ENCODE measurements at places on chromosomes 7 and 10. TPM values are rescaled to one million over a fixed set of nuclear protein-coding genes. Genes with fewer than 3 reads are reported as not detected.
A peak's percentile ranks its signal among the peaks of the same experiment; 100 is the strongest.

Gene XRCC2
- 13.2 TPM for total RNA-seq

Gene OR2A7
- total RNA-seq, result 2.0 TPM

Gene PON3
- total RNA-seq, result not detected

Gene NPC1L1
- 0.12 TPM for total RNA-seq

Gene TBXAS1
- 4.7 TPM for total RNA-seq

Gene LRRTM3
- not detected for total RNA-seq

- H3K27me3 ChIP-seq, result peaks cover 90% of the 10 kb centered on the region
- peak within 1 kb of the TSS; percentile 71 for H3K4me3 ChIP-seq
- peaks cover 68% of the 10 kb centered on the region for H3K4me1 ChIP-seq
- no peaks in the 10 kb centered on the region for H3K36me3 ChIP-seq
These were observed at the start of gene DLX5 for GRCh38 chr7:97024209-97025129. TSS of gene DLX5 (minus strand) at chr7:97024831. CDS start at chr7:97024623, 208 bp downstream.

DNA sequence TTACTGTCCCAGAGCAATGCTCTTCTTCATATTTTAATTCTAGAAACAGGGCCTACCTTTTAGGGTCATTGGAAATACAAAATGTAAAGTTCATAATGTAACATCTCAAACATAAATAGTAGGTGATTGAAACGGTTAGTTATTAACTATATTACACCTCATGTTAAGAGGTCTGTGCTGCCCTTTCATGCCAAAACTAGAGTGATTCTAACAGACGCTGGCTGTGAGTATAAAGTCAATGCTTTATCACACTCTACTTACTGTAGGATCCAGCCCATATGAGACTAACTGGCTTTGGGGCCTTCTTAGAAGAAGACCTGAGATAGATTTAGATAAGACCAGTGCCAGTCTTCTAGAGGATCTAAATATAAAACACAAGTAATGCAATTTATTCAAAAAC is 966.1 kb upstream of the SORCS1 start:
- no peaks in the 10 kb centered on the region for H3K36me3 ChIP-seq
- no peaks in the 10 kb centered on the region for H3K27me3 ChIP-seq
- no peaks in the 10 kb centered on the region for H3K4me1 ChIP-seq
- H3K27ac ChIP-seq, result no peak overlapping the region
- no peak overlapping the region for H3K4me3 ChIP-seq
- DNase-seq, result no peak

- peak; percentile 76 for DNase-seq
- peaks cover 49% of the 10 kb centered on the region for H3K4me1 ChIP-seq
- H3K27me3 ChIP-seq, result no peaks in the 10 kb centered on the region
These were observed 1.3 kb downstream of the PFKFB3 start for GRCh38 chr10:6204063-6204340.

GRCh38 chr7:50331564-50332208 is 27.2 kb downstream of the IKZF1 start:
- no peaks in the 10 kb centered on the region for H3K27me3 ChIP-seq
- H3K4me3 ChIP-seq, result no peak overlapping the region
- peaks cover 64% of the 10 kb centered on the region for H3K4me1 ChIP-seq
- peak overlapping the region; percentile 98 for H3K27ac ChIP-seq

- H3K4me1 ChIP-seq, result peaks cover 12% of the 10 kb centered on the region
- peak within 1 kb of the TSS; percentile 85 for H3K27ac ChIP-seq
- H3K36me3 ChIP-seq, result peaks cover 14% of the 10 kb centered on the region
- peaks cover 76% of the 10 kb centered on the region for H3K27me3 ChIP-seq
- peak within 1 kb of the TSS; percentile 87 for H3K4me3 ChIP-seq
- DNase-seq, result peak; percentile 61
These were observed at the start of gene KLF14 for GRCh38 chr7:130733931-130734814. TSS of gene KLF14 (minus strand) at chr7:130734207. CDS start at chr7:130734033, 174 bp downstream.

GRCh38 chr10:130065251-130065650 is 45.4 kb downstream of the C10orf143 start:
- H3K4me3 ChIP-seq, result no peak overlapping the region
- DNase-seq, result no peak
- H3K27ac ChIP-seq, result no peak overlapping the region
- no peaks in the 10 kb centered on the region for H3K4me1 ChIP-seq

DNA sequence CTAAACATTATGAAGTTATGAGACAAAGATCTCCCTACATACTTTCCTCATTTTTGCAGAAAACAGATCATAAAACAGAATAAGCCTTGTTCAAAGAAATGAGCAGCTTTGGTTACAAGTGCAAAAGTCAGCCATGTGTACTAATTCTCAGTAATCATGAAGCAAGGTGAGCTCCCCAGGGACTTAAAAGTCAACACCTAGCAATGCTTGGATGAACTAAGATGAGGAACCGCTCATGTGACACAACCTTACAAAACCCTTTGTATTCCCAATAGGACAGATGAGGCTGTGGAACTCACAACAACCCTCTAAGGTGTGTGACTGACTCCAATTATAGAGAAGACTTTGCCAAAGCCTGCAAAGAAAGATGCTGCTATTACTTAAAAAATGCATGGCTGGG is 154.5 kb downstream of the SLC25A13 start:
- H3K27me3 ChIP-seq, result no peaks in the 10 kb centered on the region
- peaks cover 3% of the 10 kb centered on the region for H3K36me3 ChIP-seq
- no peak overlapping the region for H3K4me3 ChIP-seq
- DNase-seq, result no peak
- H3K27ac ChIP-seq, result no peak overlapping the region

DNA sequence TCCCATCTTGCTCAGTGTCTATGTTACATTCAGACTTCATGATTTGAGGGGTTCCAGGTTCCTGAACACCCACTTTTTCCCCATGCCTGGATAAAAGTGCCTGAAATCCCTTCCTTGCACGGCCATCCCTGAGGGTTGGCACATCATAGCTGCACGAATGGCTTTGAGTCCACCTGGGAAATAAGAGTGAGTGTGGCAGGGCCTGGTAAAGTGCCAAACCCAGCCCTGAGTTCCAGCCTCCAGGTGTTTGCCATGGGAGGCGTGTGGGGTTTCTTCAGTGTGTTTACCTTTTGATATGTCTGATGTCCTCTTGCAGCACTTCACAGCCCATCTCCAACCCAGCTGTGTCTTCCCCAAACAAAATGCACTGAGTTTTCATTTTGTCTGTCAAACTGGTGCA is 145.7 kb downstream of the PAXIP1 start:
- H3K4me1 ChIP-seq, result no peaks in the 10 kb centered on the region
- H3K27me3 ChIP-seq, result peaks cover 7% of the 10 kb centered on the region
- no peak for DNase-seq
- H3K4me3 ChIP-seq, result no peak overlapping the region
- H3K36me3 ChIP-seq, result no peaks in the 10 kb centered on the region

GRCh38 chr10:24969841-24970281 is 17.5 kb upstream of the PRTFDC1 start:
- H3K4me1 ChIP-seq, result no peaks in the 10 kb centered on the region
- no peak overlapping the region for H3K27ac ChIP-seq
- H3K36me3 ChIP-seq, result no peaks in the 10 kb centered on the region
- no peak overlapping the region for H3K4me3 ChIP-seq
- DNase-seq, result no peak

GRCh38 chr7:1301054-1301881 is 68.6 kb downstream of the UNCX start:
- H3K36me3 ChIP-seq, result no peaks in the 10 kb centered on the region
- H3K4me3 ChIP-seq, result no peak overlapping the region
- no peak for DNase-seq
